ENCODE measurements at places on chromosomes 4 and X.

DNA sequence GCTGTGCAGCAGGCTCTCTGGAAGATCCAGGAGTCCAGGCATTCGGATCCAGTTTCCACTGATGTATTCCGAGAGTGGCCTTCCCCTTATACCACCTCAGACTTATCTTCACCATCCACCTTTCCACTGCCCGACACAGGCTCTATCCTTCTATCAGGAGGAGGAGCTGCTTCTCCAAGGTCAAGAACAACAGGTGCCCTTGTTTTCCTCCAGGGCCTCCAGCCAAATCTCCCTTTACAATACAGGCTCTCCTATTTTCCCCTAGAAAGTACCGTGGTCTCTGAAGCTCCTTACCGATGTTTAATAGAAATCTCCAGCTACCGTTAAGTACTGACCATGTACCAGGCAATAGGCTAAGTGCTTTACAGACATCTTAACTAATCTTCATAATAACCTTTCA, 61.3 kb downstream of the AFAP1 start:
- DNase-seq: no peak

DNA sequence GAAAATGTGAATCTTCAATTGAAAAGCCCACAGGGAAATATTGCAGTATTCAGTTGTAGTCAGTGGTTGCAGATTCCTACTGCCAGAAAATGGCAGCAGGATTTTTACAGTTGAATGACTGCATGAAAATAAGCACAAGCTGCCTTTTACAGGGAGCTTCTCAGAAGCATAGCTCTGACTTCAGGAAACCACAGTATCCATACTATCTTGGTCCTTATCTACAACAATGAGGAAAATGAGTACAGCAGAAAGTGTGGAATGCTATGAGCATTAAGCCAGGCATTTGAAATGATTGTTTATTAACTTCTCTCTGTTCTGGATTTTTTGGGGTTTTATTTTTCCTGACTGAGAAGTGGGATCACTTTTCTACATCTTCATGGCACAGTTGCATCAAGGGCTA, 34.6 kb upstream of the PRRG1 start:
- DNase-seq: no peak

GRCh38 chr4:76074993-76075600, 588 bp downstream of the ART3 start:
- no peak for DNase-seq

- peak; percentile 21 for DNase-seq
These were observed 54.4 kb upstream of the LCORL start for GRCh38 chr4:18075823-18076433.

GRCh38 chrX:13397878-13398818, 78.3 kb upstream of the ATXN3L start:
- no peak for DNase-seq

DNA sequence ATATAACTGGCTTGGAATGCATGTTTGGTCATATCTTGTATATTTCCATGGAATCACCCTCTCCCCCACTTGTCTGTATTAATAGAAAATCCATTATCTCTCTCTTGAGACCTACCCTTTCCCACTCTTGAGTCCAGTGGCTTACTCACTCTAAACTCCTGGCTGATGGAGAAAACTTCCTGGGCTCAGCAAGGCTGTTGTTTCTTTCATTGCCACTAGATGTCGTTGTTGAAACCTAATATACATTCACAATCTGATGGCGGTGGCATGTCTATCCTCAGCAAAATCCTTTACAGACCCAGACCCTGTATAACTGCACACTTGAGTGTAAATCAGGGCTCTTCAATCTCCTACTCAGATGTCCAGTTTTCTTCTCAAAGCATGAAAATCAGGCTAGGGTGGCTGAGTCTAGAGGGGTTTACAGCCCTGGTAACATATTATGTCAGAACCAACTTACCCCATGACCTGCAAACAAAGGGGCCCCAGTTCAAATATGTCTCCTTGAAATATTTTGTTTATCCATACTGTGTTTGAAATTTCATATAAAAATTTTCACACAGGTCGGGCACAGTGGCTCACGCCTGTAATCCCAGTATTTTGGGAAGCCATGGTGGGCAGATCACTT, 70.0 kb upstream of the FAM241A start:
- peak; percentile 56 for DNase-seq

DNA sequence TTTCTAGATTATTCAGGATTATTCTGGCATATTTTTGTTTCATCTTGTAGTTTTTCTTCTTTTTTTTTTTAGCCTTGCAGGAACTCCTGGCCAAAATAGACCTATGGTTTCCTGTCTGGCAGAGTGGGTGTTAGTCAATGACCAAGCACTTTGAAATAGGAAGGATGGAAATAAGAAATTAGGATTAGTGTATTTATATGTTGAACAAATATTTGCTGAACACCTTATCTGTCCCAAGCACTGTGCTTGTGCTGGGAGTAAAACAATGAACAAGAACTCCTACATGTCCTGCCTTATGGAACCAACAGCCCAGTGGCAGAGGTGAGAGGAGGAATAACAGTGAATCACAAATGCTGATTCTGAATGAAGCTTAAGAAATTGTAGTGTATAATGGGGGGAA, 4.5 kb downstream of the MMRN1 start:
- DNase-seq: no peak

DNA sequence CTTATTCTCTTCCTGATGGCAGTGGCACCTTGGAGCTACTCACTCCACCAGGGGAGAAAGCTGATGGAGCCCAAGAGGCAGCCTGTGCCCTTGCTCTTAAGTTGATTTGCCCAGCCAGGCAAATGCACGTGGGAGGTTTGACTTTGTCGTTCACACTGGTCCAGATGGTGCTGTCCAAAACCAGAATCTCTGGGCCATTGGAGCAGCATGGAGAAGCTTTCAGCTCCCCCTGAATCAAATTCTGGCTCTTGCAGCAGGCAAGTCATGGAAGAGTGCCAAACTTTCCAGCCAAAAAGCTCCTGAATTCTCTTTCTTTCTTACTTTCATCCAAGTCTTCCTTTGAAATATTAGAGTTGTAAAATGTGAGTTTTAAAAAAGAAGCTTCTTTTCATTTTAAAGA, 970.4 kb downstream of the RPA4 start:
- DNase-seq: no peak

DNA sequence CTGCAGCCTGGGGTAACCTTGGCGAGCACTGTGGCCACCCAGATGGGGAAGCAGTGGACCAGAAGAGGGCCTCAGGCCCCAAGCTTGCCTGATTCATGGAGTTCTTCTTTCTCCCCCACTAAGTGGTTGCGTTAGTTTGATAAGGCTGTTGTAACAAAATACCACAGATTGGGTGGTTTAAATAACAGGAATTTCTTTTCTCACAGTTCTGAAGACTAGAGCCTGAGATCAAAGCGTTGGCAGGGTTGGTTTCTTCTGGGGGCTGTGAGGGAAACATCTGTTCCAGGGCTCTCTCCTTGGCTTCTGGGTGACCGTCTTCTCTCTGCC, 105.7 kb upstream of the GATB start:
- no peak for DNase-seq

GRCh38 chr4:133124746-133125145, 24.3 kb upstream of the PCDH10 start:
- no peak for DNase-seq

DNA sequence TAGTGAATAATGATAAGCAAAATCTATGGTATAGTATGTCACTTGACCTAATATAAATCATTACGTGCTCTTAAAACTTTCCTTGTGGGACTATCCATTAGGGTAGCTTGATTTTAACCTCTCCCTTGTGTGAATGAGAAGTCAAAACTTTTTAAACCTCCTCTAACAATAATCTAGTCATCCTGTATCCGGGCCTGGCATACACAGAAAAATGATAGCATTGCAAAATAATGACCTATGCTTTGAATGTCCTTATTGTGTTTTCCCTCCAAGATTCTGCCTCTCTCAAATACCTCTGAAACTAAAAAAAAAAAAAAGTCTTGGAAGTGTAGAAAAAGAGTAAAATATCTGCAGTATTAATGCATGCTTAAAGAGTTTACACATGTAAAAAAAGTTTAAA, 250.0 kb upstream of the NDST3 start:
- DNase-seq: no peak

- no peak for DNase-seq
These were observed 8.7 kb downstream of the SMAD1 start for GRCh38 chr4:145490361-145490760.

GRCh38 chr4:100290585-100290984, 100.3 kb upstream of the DDIT4L start:
- DNase-seq: no peak

DNA sequence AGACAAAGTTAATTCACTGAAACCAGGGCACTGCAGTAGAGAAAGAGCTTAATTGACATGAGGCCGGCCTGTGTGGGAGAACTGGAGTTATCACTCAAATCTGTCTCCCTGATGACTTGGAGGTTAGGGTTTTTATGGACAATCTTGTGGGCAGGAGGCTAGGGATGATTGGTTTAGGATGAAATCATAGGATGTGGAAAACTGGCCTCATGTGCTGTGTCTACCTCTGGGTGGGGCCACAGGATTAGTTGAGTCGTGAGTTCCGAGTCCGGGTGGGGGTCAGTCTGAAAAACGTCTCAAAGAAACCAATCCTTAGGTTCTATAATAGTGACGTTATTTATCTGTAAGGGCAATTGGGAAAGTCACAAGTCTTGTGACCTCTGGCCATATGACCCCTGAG, 68.1 kb downstream of the UCHL1 start:
- DNase-seq: no peak

GRCh38 chrX:9650091-9650490, 115.6 kb downstream of the GPR143 start:
- no peak for DNase-seq

DNA sequence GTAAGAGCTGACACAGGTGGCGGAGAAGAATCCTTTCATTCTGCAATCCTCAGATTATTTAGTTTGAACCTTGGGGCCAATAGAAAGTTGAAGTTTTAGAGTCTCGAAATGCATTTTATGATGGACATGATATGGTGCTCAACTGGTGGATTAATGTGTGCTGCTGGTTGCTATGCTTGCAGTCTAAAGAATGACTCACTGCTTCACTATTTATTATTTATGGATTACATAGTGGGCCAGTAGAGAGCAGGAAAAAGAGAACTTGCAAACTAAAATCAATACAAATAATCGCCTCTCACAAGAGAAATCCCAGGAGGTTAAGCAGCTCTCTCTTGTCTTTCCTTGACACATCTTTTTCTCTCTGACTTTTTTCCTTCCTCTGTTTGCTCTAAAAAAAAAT, 2326.8 kb upstream of the AGA start:
- DNase-seq: no peak

GRCh38 chr4:148481636-148482035, 39.4 kb upstream of the NR3C2 start:
- no peak for DNase-seq

DNA sequence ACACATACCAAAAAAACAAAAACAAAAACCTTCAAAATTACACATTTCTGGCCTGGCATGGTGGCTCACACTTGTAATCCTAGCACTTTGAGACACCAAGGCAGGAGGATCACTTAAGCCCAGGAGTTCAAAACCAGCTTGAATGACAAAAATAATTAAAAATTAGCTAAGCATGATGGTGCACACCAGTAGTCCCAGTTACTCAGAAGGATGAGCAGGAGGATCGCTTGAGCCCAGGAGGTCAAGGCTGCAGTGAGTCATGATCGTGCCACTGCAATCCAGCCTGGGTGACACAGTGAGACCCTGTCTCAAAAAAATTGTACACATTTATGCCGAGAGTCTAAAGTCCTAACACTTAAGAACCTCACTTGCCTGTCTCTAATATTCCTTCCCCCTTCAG, 18.3 kb downstream of the SLC39A8 start:
- no peak for DNase-seq

DNA sequence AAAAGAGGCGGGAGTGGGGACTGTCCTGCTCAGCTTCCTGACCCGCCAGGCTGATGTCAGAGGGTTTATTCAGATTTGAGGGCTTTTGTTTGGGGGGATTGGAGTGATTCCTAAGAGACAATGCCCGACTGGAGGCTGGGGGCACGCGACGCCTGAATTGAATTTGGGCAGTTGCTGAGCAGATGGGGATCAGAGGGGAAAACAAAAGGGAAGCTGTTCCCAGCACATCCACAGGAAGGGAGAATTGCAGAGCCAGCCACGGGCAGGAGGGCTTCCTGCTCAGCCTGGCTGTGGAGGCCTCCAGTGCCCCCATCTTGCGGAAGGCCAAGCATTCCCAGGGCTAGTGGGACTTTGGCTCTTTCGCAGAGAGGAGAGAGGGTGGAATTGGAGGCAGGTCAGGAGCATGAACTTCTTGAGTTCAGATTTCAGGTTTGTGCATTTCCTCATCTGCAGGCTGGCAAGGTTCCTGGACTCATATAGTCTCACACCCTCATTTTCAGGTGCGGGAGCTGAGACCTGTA, 162.8 kb downstream of the NHS start:
- DNase-seq: no peak

GRCh38 chrX:118346258-118347094, 570 bp downstream of the WDR44 start:
- DNase-seq: peak; percentile 27

GRCh38 chrX:19889582-19890342, 2.4 kb upstream of the SH3KBP1 start:
- peak; percentile 12 for DNase-seq

- DNase-seq: no peak
These were observed 32.3 kb upstream of the AFAP1 start for GRCh38 chr4:7971881-7972500.

DNA sequence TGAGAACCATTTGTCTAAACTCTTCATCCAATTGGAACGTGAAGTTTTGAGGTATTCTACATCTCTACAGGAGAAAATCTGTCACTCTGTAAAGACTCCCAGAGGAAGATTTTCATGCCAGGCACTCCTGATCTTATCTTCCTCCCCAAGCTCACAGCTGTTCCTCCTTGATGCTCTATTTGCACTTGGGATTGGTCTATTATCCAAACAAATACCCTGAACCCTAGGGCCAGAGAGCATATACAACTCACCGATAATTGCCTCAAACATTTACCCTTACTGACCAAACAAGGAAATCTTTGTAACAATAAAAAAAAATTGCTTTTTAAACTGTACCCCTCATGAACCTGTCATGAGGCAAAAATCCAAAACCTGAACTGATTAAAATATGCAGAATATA, 372.7 kb downstream of the SH2D1A start:
- no peak for DNase-seq

DNA sequence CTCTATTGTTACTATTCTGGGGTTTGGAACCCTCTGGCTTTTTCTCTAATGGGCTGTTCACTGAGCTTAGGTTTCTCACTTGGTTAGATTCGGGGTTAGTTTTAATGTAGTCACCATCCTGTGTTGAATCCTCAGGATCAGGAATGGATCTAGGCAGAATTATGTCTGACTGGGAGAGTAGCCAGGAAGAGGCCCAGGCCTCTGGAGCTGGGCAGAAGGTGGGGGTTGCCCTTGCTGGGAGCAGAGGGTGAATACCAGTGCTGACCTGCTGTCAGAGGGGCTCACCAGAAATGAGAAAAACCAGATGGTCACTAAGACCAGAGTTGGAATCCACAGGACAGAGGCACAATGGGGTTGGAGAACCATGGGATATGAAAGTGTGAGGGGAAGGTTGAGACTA, 126.6 kb upstream of the SLC4A4 start:
- no peak for DNase-seq

DNA sequence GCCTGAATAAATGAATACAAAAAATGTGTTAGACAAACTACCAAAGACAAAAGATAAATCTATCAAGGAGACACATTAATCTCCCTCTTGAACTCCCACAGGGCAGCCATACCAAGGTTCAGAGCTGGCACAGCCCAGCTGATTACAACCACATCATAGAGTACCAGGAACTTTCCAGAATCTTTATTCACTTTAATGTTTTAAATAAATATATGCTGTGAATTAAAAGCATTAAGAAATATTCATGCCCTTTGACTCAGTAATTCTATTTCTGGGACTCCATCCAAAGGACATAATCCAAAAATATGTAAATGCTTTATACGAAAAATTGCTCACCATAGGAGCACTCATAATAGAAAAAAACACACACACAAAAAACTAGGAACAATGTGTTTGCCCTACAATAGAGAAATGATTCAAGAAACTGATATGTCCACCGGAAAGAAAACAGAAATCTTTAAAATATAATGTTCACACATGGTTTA, 126.0 kb downstream of the LDB2 start:
- no peak for DNase-seq

All from hematopoietic multipotent progenitor cell treated with erythropoietin and hydrocortisone succinate and interleukin-3 and kit ligand, for 15 days (in vitro differentiated cells).